ENCODE measurements at places on chromosomes 3 and 15. TPM values are rescaled to one million over a fixed set of nuclear protein-coding genes. Genes with fewer than 3 reads are reported as not detected.

DNA sequence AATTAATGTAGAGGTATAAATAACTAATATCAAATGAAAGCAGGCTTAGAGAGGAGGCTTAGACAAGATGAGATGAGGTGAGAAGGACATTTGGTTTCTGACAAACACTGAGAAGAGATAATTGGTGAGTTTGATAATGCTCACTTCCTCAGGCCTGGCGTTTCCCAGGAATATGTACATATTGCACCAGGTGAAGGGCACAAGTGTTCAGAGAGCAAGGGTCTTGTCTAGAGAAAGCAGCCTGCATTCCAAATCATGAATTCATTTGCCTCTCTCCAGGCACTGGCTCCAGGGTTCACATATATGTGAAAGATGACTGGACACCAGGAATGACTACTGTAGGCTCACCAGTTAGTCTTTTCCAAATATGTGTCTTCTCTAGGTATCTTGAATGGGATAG is 48.0 kb upstream of the LPP start:
- DNase-seq: no peak

USP50 gene
- not detected for polyA plus RNA-seq

GRCh38 chr3:171239757-171240503 is 213.4 kb upstream of the SLC2A2 start:
- DNase-seq: no peak

GRCh38 chr3:31903686-31904431 is 77.2 kb downstream of the OSBPL10 start:
- DNase-seq: no peak

GRCh38 chr3:136749091-136749490 is 3.1 kb downstream of the STAG1 start:
- no peak for DNase-seq

DNA sequence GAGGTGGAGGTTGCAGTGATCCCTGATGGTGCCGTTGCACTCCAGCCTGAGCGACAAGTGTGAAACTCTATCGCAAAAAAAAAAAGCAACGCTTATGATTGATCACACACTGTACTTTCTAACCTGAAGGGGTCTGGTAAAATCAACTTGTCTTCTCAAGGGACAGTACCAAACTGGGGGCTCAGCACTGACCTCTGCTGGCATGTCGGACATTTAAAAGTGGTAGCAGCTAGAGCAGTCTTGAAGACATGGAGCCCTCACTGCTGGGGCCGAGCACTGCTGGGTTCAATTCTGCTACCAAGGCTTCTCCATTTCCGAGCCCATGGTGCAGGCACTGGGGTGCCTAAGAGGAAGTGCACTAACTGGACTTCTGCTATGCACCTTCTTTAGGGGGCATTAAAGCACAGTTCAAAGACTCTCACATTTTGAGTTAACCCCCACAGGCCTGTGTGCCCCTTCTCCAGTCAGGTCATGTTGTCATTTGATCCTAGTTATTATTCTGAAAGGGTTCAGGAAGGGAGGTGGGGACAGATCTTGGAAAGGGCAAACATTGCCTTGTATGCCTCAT is 26.4 kb upstream of the LAMP3 start:
- no peak for DNase-seq

DNA sequence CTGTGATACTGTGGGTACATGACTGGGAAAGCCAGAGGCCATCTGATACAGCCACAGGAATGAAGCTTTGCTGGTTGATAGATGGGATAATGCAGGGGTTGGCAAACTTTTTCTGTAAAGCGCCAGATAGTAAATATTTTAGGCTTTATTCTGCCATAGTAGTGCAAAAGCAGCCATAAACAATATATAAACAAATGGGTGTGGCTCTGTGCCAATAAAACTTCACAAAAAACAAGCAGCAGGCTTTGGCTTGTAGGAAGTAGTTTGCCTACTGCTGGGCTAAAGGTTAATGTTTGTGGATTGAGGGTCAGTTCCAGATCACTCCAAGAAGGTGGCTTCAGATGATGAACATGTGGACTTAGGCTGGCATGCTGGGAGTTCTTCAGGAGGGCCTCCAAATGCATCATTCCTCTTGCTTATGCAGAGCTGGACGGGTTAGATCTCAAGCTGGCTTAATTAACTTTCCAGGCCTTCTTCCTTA is 305.7 kb downstream of the RPLP1 start:
- DNase-seq: no peak

RTP3 gene
- not detected for polyA plus RNA-seq

DNA sequence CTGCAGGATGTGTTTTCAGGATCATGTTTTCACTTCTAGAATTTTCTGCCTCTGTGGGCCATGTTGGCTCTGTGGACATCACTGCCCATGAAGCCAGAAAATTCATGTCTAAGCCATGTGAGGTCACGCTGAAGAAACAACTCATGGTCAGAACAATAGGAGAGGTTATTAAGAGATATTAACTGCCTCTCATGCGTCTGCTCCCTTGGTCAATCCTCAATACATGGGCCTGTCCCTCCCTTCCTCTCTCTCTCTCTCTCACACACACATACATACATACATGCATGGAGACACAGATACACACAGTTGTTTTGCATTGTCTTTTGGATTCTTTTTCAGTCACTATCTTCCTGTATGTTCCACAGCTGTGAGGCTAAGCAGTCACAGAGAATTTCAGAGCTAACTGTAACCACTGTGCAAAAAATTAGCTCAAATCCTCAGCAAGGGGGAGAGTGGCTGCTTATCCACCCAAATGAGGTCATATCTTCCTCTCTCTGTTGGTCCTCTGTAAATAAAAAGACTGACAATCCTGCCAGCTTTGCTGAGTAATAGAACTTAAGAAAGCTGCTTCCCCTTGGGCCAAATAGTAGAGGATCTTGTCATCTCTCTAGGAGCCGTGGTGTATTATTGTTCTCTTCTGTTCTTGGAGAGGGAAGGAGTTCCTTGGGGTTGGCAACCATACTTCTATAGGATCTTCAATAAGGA is 45.6 kb downstream of the LRTM1 start:
- no peak for DNase-seq

DNA sequence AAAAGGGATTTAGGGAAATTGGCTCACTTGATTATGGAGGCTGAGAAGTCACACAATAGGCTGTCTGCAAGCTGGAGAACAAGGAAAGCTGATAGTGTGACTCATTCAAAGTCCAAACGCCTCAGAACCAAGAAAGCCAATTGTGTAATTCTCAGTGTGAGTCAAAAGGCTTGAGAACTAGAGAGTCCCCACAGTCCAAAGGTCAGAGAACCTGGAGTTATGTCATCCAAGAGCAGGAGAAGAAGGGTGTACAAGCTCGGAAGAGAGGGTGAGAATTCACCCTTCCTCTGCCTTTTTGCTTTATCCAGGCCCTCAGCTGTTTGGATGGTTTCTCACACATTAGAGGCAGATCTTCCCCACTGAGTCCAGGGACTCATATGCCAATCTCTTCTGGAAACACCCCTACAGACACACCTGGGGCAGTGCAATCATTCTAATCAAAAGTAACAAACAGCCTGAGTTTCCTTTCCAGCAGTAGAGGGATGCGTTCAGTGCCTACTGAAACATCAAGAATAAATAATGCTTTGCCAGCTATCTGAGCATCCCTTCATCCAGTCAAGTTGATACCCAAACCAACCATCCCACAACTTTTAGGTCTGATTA is 271.5 kb downstream of the SATB1 start:
- no peak for DNase-seq

GATM gene
- polyA plus RNA-seq: 8.6 TPM

SEMA3G gene
- 13.1 TPM for polyA plus RNA-seq

CD80 gene
- 0.01 TPM for polyA plus RNA-seq

TRIM42 gene
- not detected for polyA plus RNA-seq
